Renal cortex interstitium (tissue), 15 donors: ENCODE measurements at places on chromosomes 7 and 10.

DNA sequence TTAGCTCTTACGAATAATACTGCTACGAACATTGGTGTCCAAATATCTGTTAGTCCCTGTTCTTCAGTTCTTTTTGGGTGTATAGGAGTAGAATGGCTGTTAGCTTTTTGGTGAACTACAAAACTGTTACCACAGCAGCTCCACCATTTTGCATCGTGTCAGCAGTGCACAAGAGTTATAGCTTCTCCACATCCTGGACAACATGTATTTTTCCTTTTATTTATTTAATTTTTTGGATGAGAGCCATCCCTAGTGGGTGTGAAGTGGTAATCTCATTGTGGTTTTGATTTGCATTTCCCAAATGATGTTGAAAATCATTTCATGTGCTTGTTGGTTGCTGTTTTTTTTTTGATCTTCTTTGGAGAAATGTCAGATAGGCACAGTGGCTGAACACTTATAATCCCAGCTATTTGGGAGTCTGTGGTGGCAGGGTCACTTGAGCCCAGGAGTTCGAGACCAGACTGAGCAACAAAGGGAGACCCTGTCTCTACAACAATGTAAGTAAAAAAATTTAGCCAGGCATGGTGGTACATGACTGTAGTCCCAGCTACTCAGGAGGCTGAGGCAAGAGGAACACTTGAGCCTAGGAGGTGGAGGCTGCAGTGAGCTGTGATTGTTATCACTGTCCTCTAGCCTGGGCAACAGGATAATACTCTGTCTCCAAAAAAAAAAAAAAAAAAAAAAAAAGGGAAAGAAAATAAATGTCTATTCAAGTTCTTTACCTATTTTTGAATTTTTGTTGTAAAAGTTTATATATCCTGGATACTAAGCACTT is 31.7 kb downstream of the TRIM24 start:
- DNase-seq, result no peak

GRCh38 chr10:84118395-84119006 is 20.8 kb upstream of the GHITM start:
- DNase-seq, result no peak

GRCh38 chr7:135160858-135161653 is 9.5 kb downstream of the CYREN start:
- DNase-seq, result no peak

- no peak for DNase-seq
Observed at GRCh38 chr7:83053965-83054364, 108.7 kb downstream of the PCLO start.

GRCh38 chr7:99255463-99255862 is 17.2 kb upstream of the MYH16 start:
- DNase-seq, result no peak

DNA sequence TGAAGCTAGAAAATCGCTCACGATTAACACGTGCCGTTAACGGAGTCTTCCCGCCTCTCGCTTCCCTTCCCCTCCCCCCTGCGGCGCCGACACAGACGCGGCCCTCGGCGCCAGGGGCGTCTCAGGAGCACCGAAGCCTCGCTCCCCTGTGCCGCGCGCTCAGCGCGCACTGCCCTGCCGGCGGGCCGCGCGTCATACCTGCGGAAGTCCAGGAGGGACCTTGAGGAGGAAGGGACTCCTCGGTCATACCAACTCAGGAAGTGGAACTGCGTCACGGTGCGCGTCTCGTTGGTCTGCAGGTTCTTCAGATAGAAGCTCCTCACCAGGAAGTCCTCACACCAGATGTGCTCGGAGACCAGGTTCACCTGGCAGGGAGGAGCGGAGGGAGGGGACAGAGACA is 239.6 kb downstream of the DNAJB6 start:
- no peak for DNase-seq

GRCh38 chr7:69269806-69270205 is 328.5 kb upstream of the AUTS2 start:
- DNase-seq, result no peak

- no peak for DNase-seq
Observed at GRCh38 chr7:133859231-133859630, 267.9 kb upstream of the LRGUK start.

- DNase-seq, result peak; percentile 24
Observed at GRCh38 chr7:46015107-46015868, 94.2 kb upstream of the IGFBP3 start.

- DNase-seq, result no peak
Observed at GRCh38 chr10:12394241-12395033, 45.1 kb downstream of the CAMK1D start.

DNA sequence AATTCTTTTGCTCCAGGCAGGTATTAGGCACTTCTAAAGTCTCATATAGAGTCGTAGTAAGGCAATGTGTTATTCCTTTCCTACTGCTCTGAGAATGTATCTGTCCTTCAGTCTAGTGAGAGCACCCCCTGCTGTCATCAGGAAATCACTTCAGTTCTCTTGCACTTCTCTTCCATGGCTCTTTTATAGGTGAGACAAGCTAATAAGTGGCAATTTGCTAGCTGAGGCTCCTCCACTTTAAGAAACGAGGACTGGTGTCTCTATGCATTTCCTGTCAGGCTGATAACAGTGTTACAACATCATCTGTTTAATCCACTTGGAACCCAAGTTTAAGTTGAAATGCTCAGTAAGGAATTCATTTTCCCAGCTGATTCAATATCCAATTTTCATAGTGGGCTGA is 350.6 kb downstream of the TFEC start:
- peak; percentile 16 for DNase-seq

DNA sequence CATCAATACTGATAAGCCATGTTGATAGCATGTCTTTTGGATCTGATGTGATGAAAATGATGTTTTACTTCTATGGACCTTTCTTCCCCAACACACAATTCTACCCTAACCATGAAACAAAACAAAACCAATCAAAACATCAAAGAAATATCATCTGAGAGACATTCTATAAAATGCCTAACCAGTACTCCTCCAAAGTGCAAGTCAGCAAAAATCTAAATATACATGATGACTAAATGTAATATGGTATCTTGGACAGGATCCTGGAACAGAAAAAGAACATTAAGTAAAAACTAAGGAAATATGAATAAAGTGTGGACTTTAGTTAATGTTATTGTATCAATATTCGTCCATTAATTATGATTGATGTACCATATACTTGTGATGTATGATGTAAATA is 625.1 kb downstream of the MAGI2 start:
- DNase-seq, result no peak
